ENCODE measurements at places on chromosomes 5 and 9. TPM values are rescaled to one million over a fixed set of nuclear protein-coding genes. Genes with fewer than 3 reads are reported as not detected.

DNA sequence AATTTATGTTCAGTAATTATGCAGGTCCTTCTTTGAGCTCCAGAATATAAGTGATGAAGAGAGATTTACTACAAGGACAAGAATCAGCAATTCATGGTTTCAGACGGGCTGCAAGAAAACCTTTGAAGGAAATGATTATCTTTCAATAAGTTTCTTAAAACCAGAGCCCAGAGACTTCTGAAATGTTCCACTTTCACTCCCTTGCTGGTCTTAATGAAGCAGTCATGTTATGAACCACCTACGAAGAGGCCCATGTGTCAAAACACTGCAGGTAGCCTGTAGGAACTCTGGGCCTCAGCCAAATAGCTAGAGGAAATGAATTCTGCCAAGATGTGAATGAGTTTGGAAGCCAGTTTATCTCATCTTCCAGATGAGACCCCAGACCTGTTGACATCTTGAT is 505.9 kb upstream of the MEF2C start:
- DNase-seq: no peak

DNA sequence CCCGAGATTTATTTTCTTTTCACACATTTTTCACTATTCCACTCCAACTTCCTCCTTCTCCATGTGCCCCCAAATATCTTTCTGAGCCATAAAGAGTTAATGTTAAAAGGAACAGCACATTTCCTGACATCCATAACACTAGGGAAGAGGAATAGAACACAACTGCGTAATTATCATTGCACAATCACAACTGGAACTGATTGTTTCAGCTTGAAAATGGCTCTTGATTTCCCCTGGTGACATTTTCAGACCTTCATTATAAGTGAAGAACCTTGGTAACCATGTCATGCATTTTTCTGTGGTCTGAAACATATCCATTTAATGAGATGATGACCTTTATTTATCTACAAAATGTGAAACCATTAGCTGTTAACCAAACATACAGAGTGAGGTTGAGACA is 82.4 kb downstream of the PCSK1 start:
- no peak for DNase-seq

DNA sequence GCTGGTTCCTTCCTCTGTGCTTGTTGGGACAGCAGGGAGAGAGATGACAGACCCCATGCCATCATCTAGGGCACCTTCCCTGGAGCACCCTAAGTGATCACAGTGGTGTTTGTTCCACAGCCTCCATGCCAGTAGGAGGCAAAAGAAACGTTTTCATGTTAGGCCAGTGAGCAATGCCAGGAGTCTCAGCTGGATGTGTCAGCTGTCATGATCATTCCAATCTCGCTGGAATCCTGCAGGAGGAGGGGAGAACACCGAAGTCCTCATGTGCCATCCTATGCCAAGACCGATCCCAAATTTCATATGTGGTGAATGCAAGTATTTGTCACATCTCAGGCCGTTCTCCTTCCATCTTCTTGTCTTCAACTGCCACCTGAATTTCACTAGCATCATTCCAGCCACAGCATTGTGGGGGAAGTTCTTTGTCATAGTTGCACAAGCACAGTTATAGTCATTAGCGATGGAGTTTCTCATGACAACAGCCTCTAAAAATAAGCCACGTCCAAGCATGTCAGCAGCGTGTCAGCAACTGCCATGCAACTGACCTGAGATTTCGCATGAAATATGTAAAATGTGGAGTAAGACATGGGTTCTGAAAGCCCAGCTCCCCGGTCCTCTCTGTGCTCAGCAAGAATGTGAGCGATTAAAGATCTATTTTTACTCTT is 97.2 kb upstream of the DNAH5 start:
- no peak for DNase-seq

DNA sequence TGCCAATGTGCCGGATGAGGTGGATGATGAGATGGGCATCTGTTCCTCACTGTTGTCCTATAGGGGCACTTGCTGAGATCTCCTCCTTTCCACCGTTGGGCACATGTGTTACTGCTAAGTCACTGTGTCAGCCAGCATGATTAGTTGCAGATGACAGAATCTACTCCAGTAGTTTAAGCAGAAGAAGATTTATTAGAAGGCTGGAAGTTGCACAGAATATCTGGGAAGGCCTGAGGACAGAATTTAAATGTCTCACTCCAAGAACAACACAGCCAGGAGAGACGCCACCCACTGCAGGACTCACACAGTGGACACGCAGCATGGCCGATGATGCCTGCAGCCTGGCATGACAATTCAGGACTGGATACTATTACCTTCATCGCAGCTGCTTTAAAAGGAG is 157.5 kb downstream of the NSG2 start:
- no peak for DNase-seq

DNA sequence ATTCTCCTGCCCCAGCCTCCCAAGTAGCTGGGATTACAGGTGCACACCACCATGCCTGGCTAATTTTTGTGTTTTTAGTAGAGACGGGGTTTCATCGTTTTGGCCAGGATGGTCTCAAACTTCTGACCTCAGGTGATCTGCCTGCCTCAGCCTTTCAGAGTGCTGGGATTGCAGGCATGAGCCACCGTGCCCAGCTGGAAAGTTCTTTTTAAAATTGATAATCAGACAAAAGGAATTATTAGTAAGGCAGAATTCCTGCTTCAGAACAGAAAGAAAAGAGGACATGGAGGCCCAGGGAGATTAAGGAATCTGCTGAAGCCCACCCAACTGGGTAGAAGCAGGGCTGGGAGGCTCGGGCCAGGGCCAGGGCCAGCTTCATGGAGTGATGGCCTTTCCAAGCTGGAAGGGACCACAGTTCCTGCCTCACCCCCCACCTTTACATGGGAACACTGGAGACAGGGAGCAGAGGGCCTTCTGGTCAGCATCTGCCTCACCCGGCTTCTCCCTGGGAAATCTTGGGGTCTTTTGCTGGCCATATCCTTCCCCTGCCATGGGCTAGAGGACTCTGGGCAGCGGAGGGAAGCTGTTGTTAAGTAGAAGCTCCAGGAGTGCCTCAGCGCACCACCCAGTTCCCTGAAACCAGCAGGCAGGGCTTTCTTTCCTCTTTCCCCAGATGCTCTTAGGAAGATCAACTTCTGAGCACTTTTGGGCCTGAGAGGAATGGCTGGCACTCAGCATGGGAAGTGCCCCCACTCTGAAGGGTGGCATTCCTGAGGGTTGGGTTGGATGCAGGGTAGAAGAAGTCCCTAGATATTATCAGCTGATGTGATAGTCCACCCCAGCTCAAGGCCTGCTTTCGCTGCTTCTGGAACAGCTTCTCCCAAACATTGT is 70.1 kb downstream of the RGS3 start:
- no peak for DNase-seq

Gene PCDHA5
- 0.85 TPM for total RNA-seq

DNA sequence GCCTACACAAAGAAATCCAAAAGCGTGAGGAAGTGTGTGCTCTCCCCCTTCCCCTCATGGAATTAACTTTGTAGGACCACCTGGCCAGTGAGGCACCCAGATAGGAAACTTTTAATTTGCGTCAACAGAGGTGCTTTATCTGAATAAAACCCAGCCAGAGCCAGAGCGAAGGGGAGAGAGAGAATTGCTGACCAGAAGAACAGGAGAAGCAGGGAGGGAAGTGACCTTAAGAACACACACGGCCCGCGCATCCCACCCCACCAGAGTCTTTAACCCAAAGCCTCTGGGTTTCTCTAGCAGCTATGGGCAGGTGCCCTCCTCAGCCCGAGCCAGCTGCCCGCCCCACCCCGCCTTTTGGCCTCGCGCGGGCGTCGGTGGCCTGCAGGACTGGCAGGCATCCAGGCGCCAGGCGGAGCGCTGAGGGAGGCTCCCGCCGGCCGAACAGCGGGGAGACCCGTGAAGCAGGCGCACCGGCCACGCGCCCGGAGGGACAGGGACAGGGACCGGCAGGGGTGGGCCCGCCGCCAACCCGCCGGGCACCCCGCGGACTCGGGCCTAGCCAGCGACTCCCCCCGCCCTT is 580 bp downstream of the ERAP1 start:
- DNase-seq: peak; percentile 14

DNA sequence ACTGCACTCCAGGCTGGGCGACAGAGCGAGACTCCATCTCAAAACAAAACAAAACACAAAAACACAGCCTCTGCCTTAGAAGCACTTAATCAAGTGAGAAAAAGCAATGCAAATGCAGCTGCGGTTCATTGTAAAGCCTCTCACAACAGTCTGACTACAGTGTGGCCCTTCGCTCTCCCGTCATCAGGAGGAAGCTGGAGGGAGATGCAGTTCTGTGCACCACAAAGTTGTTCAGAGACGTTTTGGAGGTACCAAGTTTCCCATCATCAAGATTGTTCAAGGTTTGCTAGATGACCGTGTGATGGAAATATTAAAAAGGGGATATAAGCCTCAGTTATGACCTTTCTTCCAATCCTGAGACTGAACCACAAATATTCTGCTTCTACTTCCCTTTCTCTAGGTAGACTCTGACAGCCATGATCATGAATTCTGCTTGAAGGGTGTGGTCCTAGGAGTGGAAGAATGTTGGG is 40.9 kb downstream of the SEC61B start:
- DNase-seq: no peak

DNA sequence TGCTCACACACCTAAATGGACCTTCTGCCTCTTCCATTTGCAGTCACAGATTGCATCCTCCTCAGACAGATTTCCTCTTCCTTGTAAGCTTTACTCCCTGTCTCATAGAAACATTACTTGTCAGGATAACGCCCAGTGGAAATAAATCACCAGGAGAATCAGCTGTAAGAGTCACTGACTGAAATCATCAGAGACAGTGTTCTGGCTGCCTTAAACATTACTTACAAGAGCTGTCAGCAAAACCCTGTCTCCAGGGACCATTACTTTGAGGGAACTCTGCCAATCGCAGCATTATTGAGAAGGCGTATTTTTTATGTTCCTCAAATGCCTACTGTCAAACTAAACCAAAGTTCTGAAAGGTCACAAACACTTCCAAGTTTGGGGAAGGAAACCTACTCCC is 5.9 kb downstream of the DPYSL3 start:
- DNase-seq: no peak

DNA sequence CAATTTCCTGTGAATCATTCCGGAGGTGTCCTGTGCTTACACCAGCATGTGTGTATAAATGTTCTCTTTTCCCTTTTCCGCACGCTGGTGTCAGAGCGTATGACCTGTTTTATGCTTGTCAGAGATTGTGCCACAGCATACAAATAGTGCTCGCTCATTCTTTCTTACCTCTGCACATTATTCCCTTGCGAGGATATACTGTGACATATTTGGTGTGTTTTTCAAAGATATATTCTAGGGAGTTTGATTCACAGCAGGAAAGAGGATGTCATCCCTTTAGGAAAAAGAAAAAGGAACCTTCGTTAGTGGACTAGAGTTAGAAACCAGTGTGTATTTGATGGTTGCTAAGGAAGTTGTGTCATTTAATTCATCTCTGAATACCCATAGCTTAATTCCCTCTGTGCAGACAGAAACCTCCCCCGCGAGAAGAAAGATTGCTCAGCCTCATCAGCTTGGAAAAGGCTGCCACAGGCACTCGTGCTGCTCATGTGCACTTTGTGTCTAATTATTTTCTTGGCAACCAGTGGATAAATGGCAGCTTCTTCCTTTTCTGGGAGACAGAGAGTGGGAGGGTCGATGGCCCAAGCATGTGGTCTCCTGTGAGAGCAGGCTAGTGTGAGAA is 14.7 kb upstream of the CCIN start:
- no peak for DNase-seq

- DNase-seq: no peak
These were observed 194.2 kb upstream of the GLRA1 start for GRCh38 chr5:152118676-152119470.

DNA sequence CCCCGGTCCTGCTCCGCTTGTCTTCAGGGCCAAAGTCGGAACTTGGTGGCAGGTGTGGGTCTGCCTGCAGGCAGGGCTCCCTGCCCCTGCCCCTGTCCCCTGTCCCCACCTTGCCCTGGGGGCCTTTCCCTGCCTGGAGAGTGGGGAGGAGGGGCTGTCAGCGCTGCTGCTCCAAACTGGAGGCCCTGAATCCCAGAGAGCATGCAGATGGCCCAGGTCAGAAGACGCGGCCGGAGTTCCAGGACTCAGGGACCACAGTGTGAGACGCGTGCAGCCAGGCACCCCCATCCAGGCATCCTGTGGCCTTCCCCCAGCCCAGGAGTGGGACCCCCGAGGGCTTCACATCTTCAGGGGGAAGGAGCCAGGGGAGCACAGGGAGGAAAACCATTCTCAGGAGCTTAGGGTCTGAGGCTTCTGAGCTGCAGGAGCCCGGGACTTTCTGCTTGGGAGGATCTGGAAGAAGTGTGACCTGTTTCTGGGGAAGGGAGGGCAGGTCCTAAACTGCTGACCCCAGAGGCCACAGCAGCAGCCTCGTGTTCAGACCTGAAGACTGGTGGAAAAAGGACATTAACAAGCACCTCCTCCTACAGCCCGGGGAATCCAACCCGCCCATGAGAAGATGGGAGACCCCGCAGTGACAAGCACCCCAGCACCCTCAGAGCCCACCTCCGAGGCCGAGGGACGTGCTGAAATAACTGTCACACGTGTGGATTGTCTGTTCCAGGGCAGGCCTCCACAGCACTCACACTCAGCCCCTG is 38.0 kb downstream of the RASGEF1C start:
- DNase-seq: no peak

- DNase-seq: no peak
These were observed 151.8 kb downstream of the SLC24A2 start for GRCh38 chr9:19637084-19637483.

Gene SYNPO
- total RNA-seq: 226 TPM

DNA sequence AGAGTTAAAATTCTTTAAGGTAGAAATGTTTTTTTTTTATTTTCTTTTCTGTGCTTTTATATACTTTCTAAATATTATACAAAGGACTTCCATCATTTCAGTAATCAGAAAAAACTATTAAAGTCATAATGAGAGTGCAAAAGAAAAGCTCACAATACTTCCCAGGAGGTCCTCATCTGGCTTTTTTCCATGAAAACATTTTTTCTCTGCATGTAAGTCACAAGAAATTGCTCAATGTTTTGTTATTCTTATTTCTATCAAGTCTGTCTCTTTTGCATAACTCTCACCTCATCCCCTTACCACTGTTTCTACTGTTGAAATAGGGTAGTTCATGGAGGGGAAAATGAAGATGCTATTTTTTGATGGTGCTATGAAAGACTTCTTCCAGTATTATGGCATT is 375.0 kb downstream of the TMEM232 start:
- DNase-seq: no peak

- DNase-seq: no peak
These were observed 138.7 kb downstream of the GABBR2 start for GRCh38 chr9:98570055-98570454.

DNA sequence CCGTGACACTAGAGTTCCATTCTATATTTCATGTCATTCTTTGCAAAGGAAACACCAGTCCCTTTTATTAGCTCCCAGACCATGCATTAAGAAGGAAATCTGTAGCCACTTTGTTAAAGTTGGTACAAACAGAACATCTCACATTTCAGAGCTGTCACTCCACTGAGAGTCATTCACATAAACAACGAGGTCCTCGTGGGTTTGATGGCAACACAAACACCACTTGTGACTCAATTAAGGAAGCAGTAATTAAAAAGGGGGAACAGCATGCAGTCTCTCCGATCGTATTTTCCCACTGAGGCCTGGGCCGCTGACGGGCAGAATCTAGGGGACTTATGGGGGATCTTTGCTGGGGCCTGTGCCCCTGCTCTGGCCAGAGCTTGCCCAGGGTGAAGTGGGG is 94.2 kb upstream of the ZNF618 start:
- DNase-seq: no peak

GRCh38 chr5:159883522-159883950 is 32.7 kb upstream of the ADRA1B start:
- DNase-seq: no peak
